ENCODE measurements at places on chromosomes 7 and 10.

- no peak for DNase-seq
Measured at GRCh38 chr7:103533761-103534160, 87.8 kb upstream of the SLC26A5 start.

DNA sequence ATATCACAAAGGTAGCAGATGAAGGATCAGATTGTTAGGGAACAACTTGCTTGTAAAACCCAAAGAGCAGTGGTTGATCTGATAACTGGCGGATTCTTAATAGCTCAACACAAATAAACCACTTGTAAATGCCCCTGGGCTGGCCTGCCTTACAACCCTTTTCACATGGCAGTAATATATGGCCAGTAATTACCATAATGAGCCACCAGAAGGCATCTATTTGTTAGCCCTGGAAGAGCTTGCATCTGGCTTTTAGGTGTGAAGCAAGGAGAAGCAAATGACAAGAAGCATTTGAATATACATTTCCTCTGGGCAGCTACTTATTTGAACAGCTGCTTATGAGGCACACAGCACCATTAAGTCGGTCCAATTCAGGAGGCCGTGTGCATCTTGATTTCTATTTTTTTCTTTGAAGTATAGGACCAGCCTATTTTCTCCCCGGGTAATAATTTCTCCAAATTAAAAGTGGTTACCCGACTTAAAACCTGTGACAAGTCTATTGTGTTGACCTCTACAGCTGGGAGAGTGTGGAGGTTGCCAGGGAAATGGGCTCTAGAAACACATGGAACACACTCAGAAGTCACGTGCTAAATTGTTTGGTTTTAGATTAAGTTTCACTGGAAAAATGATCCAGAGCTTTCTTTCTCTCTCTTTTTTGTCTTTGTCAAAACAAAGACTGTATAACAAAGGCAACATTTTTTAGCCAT, 113.4 kb downstream of the SEM1 start:
- DNase-seq, result peak; percentile 12

DNA sequence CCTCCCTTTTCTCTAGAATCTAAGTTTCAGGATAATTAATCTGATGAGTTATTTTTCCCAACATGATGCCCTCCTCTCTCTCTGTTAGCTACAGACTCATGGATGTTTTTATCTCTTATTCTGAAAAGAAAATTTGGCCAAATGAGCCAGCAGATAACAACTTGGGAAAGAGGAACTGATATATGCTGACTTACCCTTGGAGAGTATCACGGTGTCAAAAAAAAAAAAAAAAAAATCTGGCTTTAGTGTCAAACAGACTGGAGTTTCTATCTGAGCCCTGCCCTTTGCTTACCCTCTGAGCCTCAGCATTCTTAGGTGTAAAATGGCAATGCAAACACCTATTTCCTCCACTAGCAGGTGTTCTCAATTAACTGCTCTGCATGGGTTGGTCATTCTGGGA, 190.4 kb downstream of the AHR start:
- no peak for DNase-seq

DNA sequence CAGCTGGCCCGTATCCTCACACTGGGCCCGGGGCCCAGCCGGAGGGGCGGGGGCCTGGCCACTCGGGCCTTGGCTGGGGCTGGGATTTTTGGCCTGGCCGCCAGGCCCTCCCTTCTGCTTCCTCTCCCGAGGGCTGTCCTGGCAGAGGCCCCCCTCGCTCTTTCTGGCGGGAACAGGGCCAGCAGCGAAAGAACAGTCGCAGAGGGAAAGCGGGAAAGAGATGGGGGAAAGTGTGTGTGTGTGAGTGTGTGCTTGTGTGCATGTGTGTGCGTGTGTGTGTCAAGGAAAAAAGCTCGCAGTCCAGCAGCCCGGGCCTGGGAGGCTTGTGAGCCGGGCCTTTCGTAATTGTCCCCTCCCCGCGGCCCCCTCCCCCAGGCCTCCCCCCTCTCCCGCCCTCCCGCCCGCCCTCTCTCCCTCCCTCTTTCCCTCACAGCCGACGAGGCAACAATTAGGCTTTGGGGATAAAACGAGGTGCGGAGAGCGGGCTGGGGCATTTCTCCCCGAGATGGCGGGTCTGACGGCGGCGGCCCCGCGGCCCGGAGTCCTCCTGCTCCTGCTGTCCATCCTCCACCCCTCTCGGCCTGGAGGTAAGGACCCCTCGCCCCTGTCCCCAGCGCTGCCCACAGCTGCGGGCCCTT, at the start of gene ELN:
ELN (plus strand) TSS at position 491 of the 638 bp plus-strand sequence; CDS start at position 506, 15 bp downstream.
- no peak for DNase-seq

DNA sequence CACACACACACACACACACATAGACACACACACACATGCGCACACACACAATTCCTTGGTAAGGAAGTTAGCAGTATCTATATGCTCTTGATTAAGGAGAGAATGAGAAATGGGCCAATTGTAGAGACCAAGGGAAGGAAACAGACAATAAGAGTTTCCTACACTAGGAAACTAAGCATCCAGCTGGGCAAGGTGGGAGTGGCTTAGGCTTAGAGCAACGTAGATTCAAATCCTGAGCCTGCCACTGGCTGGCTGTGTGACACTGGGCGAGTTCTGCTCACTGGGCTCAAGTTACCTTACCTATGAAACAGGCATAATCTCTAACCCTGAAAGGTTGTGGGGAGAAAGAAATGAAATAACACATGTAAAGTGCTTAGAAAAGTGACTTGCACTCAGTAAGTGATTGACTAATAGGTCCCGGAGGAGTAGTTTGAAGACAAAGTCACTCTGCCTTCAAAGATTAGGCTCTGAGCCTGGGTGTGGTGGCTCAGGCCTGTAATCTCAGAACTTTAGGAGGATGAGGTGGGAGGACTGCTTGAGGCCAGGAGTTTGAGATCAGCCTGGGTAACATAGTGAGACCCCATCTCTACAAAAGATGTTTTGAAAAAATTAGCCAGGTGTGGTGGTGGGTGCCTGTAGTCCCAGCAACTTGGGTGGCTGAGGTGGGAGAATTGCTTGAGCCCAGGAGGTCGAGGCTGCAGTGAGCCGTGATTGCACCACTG, 701.4 kb downstream of the PARD3 start:
- DNase-seq, result no peak

DNA sequence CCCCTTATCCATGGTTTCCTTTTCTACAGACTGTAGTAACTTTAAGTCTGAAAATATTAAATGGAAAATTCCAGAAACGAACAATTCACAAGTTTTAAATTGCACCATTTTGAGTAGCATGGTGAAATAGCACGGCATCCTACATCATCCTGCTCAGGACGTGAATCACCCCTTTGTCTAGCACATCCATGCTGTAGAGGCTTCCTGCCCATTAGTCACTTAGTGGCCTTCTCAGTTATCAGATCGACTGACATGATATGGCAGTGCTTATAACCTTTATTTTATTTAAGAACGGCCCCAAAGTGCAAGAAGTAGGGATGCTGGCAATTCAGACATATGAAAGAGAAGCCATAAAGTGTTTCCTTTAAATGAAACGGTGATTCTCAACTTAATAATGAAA, 82.7 kb downstream of the CPXM2 start:
- DNase-seq, result peak; percentile 74
